ENCODE measurements at places on chromosomes 1 and 21. TPM values are rescaled to one million over a fixed set of nuclear protein-coding genes. Genes with fewer than 3 reads are reported as not detected.

Gene KRTAP11-1
- total RNA-seq: not detected

Gene KRTAP10-10
- not detected for total RNA-seq

Gene C8B
- 1.2 TPM for total RNA-seq

Gene IARS2
- 51.9 TPM for total RNA-seq
